Activated CD8-positive, alpha-beta memory T cell treated with anti-CD3 and anti-CD28 coated beads, Interleukin-2, amount 50 U/mL, for 48 hours (primary cell): ENCODE measurements at places on chromosomes 11 and 22.

GRCh38 chr11:32881286-32881685 is 11.3 kb upstream of the QSER1 start:
- no peak for DNase-seq

DNA sequence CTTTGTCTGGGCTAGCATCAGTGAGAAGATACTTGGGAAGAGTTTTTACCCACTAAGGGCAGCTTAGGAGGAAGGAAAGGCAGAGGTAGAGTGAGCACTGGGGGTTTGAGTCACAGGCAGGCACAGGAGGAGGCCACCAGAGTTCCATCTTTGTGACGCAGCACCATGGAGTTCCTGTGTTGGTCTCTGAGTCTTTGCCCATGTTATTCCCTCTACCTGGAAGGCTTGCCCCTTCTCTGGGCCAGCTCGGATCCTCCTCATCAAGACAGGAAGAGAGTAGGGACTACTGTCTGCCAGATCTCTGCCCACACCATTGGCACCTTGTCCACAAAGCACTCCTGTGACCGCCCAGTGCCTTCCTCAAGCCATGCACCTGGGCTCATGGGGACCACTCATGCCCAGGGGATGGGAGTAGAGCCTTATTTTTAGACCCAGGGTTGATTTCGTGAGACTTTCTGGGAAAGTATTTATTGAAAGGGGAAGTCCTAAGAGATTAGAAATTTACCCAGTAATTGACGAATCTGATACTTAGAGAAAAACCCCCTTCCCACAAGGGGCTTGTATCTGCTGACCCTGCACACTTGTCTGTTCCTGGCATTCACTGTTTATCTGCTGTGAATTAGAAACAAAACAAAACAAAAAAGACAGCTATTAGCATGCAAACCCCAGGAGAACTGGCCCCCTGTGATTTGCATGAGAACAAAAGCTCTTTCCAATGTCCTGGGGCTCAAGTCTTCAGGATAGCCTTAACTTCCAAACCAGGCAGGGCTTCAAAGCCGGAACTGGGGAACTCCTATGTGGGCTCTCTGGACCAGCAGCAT is 35.9 kb upstream of the MYEOV start:
- DNase-seq = no peak

GRCh38 chr22:38062791-38063190 is 5.6 kb downstream of the PICK1 start:
- DNase-seq = no peak

- peak; percentile 12 for DNase-seq
These were observed 22.2 kb downstream of the CYB5R2 start for GRCh38 chr11:7651140-7651551.

- DNase-seq = no peak
These were observed 16.8 kb downstream of the TREH start for GRCh38 chr11:118662401-118663271.

- DNase-seq = no peak
These were observed 1319.9 kb downstream of the BRD1 start for GRCh38 chr22:48507595-48508350.

DNA sequence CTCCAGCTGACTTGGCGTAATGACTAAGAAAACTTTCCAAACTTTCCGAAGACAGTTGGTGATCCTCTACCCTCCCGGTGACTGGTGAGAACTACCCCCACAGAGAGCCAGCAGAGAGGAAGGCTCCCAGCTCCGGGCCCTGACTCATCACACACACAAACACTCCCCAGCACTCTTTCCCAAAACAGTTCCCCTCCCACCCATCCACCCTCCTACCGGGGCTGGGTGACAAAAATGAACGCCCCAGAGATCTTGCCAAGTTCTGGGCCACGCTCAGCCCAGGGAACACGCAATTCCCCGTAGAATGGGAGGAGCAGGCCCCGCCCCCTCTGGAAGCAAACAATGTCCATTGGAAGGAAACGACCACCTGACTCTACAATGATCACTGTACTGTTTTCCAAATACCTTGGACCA is 21.3 kb upstream of the JAM3 start:
- no peak for DNase-seq

- no peak for DNase-seq
These were observed 281.9 kb downstream of the CADM1 start for GRCh38 chr11:115222218-115222862.

- no peak for DNase-seq
These were observed 3.6 kb upstream of the SHANK2 start for GRCh38 chr11:71255800-71256479.

DNA sequence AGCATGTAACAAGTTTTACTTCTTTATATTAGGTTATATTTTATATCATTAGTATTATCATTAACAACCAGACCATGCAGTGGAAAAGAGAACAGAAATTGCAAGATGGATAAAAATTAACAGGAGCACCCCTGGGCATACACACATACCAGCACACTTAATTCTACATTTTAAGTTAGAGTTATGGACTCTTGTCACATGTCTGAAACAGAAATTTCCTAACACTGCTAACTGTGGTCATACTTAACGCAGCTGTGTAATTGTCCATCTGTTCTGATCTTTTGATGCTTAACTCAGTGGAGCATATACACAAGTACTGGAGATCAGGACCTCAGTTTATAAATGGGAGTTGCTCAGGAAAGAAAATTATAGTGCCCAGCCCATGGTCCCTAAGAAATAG is 358 bp downstream of the OR52H1 start:
- no peak for DNase-seq

GRCh38 chr22:38973289-38974169 is 8.6 kb upstream of the APOBEC3B start:
- peak; percentile 74 for DNase-seq

DNA sequence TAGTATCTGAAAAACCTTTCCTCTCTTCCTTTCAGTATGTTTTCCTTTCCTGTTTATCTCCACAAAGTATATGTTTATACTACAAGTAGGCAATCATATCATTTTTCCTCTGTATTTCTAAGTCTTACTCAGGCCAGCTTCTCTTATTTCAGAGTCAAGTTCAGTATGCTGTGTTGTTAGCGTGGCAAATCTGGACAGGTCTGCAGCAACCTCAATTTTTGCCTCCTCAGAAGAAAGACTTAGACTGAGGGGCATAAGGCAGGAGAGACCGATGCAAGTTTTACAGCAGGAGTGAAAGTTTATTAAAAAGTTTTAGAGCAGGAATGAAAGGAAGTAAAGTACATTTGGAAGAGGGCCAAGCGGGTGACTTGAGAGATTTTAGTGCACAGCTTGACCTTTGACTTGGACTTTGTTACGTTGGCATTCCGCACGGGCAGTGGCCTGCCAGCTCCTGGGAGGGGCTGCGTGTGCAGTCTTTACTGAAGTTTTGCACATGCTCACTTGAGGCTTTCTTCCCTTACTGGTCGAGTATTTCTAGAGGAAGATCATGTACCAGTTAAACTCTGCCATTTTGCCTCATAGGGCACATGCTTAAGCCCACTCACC is 343.2 kb downstream of the NTM start:
- DNase-seq = no peak

DNA sequence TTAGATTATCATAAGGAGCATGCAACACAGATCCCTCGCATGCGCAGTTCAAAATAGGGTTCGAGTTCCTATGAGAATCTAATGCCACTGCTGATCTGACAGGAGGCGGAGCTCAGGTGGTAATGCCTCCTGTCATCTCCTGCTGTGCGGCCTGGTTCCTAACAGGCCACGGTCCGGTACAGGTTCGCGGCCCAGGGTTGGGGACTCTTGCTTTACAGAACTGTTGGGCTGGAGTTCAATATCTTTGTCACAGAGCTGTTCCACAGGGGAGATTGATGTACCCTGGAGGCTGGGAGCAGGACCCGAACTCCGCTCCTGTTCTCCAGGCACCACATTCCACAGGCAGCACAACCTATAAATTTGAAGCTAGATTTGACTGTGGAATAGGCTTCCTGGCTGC is 358.1 kb upstream of the NARS2 start:
- DNase-seq = no peak

DNA sequence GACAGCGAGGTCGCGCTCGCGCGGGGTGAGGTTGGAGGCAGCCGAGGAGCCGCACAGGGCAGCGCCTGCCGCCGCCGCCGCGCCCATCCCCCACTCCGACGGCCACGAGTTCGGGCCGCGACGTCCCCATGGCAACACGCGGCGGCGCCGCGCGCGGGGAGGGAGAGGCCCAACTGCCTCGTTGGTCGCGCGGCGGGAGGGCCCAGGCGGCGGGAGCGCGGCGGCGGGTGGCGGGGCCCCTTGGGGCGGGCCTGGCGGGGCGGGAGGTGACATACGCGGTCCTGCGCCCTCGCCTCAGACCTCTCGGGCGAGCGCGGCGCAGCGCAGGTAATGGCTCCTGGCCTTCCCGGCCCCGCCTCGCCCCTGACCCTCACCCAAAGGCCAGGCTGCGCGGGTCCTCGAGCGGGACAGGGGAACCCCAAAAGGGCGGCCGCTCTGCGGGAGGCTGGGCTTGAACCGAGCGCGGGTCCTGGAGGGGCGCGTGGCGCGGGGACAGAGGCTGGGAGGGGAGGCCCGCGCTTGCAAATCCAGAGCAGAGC is at the start of gene DEUP1:
Gene DEUP1 (plus strand): TSS at position 297 of the 539 bp plus-strand sequence. CDS start 1,518 bp downstream, outside the sequence.
- peak; percentile 54 for DNase-seq

DNA sequence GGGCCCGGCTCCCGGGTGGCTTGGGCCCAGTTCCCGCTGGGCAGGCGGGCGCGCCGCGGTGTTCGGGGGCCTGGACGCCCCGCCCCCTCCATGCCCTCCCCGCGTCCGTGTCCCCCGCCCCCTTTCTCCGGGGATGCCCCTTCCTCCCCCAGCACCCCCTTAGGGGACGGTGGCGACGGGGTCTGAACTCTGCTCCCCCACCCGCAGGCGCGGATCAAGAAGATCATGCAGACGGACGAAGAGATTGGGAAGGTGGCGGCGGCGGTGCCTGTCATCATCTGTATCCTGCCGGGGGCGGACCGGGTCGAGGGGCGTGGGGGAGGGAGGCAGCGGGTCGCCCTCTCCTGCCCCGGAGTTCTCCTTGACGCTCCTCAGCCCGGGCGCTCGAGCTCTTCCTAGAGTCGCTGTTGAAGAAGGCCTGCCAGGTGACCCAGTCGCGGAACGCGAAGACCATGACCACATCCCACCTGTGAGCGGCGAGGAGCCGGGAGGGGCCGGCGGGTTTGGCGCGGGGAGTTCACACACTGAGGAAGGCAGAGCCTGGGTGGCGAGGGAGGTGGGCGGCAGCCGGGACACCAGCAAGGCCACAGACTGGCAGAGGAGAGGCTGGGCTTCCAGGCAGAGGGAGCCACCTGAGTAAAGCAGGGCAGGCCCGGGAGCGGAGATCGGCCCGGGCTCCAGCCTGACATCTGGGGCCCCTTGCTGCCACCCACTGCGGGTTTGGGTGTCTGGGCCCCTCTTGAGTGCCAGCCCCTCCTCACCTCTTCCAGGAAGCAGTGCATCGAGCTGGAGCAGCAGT is 546 bp downstream of the DRAP1 start:
- peak; percentile 81 for DNase-seq

DNA sequence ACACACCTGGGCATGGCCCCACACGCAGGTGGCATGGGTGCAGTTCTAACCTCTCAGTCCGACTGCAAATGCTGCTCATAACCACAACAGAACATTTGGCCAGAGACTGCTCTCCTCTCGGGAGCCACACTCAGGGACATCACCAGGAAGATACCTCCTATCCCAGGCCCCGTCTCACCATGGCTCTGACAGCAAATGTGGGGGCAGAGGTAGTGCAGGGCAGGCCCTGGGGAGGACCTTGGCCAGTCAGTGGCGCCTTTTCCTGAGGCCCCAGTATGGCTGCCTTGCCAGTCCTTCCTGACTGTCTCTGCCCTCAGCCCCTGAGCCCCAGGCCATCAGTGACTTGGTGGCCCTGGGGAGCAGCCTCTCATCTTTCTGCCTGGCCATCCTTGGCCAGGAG is 2.8 kb downstream of the KRTAP5-6 start:
- no peak for DNase-seq
